Left colon (tissue), 2 donors: ENCODE measurements at places on chromosomes 6 and 20.

DNA sequence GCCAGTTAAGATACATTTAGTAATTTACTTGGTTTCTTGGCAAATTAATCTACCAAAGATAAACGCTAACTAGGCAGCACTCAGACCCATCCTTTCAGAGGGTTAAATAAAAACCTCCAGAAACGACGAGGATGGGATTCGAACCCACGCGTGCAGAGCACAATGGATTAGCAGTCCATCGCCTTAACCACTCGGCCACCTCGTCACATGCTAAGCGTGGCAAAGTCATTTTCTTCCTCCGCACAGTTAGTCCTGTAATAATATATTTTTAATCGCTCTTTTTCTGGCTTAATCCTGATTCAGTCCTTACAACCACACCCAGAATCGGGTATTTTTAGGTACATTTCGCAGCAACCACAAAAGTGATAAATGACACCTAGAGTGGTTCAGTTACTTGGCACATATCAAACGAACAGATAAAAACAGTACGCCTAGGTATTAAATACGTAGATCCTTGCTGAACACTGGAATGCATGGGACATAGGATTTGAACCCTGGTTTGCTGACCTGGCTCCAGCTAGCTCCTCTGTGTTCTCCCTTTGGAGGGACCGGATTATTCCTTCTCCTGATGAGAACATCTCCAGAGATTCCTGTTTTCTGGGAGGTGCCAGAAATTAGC, 71.6 kb downstream of the GPX5 start:
- no peak for DNase-seq

DNA sequence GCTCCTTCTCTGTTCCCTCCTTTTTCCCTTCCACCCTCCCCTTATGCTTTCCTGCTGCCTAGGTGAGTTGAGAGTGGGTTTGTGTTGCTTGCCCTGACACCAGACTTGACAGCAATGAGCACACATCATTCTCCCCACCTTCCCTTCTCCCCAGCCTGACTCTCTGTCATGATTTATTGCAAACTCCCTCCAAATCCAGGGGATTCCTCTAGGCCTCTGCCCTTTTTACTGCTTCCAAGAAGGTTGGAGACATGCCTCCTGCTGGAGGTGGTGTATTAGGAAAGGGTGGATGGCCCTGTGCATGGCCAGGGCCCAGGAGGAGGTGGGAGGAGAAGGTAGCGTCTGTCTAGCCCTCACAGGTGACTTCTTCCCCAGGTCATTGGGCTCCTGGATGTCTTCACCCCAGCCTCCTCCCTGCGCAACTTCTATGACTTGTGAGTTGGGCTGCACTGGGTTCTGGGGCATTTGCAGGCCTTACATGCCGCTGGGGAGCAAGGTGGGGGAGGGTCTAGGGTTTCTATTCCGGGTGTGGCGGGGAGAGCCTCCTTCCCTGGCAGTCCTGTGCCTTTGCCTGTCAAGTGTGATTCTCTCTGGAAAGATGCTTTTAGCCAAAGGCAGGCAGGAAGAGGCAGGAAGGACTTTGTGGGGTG, 2.1 kb downstream of the MAPK13 start:
- DNase-seq, result no peak

- DNase-seq, result peak; percentile 34
These were observed 2.2 kb upstream of the EPB41L2 start for GRCh38 chr6:131065112-131065823.

DNA sequence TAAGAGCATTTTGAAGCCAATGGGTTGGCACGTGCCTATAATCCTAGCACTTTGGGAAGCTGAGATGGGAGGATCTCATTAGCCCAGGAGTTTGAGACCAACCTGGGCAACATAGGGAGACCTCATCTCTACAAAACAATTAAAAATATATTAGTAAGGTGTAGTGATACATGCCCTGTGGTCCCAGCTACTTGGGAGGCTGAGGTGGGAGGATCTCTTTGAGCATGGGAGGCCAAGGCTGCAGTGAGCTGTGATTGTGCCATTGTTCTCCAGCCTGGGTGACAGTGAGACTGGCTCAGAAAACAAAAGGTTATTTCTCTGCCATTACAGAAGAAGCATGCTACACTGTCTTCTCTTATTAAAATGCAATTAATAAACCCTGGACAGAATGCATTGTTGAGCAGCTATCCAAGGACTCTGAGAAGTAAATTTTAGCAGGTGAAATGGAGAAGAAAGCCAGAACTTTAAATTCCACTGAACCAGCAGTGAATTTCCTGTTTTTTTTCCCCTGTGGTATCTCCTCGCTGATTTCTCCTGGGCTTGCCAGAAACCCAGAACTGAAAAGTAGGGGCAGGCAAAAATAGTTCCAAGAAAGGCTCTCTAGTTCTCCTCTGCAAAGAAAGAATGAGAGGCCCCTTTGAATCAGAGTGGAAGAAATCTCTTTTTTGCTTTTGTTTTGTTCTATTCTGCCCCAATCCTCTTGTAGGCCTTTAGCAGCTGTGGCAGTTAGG, 8.4 kb downstream of the AMD1 start:
- DNase-seq, result no peak

- no peak for DNase-seq
These were observed 37.2 kb downstream of the SYNJ2 start for GRCh38 chr6:158018851-158019361.

DNA sequence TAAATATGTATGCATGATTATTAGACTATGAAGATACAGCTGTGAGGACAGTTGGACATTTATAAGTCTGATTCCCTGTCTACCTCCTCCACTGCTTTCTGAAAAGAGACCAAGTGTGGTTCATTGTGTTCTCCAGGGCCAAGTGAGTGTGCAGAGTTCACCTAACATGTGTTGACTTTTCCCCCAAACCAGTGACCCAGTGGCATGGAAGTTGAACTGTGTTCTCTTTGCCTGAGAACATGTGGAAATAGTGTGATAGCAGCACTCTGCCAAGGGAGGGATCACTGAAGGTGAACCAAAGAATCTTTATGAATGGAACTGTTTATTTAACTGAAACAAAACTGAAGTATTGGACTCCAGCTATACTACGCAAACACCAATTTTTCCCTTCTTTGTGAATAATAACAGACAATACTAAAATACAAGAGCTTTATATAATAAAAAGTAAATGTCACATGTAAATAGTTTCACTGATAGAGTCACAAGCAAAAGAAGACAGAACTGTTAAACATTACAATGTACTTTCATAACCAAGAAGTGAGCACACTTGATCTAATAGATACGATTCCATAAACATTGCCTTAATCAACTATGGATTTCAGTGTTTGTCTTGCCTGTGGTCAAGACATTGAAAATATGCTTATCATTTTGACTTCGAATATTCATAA, 200.3 kb upstream of the FUT9 start:
- no peak for DNase-seq
